ENCODE measurements at places on chromosomes 1 and 21. TPM values are rescaled to one million over a fixed set of nuclear protein-coding genes. Genes with fewer than 3 reads are reported as not detected.

Gene SLC45A1
- total RNA-seq = 0.33 TPM

GRCh38 chr1:11024154-11024873, 11.9 kb downstream of the TARDBP start:
- no peaks in the 10 kb centered on the region for H3K27me3 ChIP-seq
- H3K36me3 ChIP-seq = peaks cover 82% of the 10 kb centered on the region
- peaks cover 9% of the 10 kb centered on the region for H3K4me1 ChIP-seq
- no peak overlapping the region for H3K27ac ChIP-seq
- DNase-seq = no peak

DNA sequence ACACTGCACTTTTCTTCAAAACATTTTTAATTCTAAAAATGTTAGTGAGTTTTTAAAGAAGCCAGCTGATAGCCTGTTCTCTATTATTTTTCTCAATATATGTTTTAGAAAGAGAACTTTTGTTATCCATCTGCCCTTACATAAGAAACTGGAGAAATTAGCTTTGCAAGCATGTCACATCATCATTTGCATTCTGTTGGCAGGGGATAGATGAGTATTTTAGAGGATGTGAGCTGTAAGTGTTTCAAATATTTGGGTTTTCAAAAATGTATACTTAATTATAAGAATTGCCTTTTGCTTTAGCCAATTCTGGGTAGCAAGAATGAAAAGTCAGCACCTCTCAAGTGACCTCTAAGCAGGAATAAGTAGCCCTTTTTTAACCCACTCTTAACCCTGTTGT, 7.4 kb downstream of the NFIA start:
- H3K4me1 ChIP-seq = no peaks in the 10 kb centered on the region
- no peak for DNase-seq
- no peaks in the 10 kb centered on the region for H3K36me3 ChIP-seq
- no peak overlapping the region for H3K27ac ChIP-seq
- H3K27me3 ChIP-seq = peaks cover 22% of the 10 kb centered on the region

Gene MAP3K21
- total RNA-seq = 1.5 TPM

Gene CLCA4
- total RNA-seq = not detected

DNA sequence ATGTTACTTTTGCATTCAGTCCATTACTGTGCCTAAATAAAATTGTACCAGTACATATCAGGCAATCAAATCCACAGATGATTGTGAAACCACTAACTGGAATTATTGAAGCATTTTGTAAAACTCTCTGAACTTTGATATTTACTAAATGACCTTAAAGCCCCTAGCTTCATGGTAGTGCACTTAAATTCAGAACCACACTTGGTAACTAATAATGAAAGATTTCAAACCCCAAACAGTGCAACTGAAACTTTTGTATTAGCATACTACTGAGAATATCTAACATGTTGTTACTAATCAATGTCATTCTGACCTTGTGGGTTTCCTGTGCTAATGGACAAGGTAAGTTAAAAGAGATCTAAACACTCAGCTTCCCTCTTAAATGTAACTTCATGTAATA, at the start of gene CFHR3:
TSS of gene CFHR3 (plus strand) at position 238 of the 400 bp plus-strand sequence. CDS start at position 285, 47 bp downstream.
- no peak within 1 kb of the TSS for H3K27ac ChIP-seq
- H3K4me1 ChIP-seq = no peaks in the 10 kb centered on the region
- no peaks in the 10 kb centered on the region for H3K36me3 ChIP-seq
- no peak for DNase-seq
- H3K4me3 ChIP-seq = no peak within 1 kb of the TSS
- no peaks in the 10 kb centered on the region for H3K27me3 ChIP-seq

GRCh38 chr1:20785907-20786252, 1.2 kb downstream of the HP1BP3 start:
- DNase-seq = no peak
- H3K4me3 ChIP-seq = peak overlapping the region; percentile 99
- peak overlapping the region; percentile 97 for H3K27ac ChIP-seq
- peaks cover 43% of the 10 kb centered on the region for H3K4me1 ChIP-seq

DNA sequence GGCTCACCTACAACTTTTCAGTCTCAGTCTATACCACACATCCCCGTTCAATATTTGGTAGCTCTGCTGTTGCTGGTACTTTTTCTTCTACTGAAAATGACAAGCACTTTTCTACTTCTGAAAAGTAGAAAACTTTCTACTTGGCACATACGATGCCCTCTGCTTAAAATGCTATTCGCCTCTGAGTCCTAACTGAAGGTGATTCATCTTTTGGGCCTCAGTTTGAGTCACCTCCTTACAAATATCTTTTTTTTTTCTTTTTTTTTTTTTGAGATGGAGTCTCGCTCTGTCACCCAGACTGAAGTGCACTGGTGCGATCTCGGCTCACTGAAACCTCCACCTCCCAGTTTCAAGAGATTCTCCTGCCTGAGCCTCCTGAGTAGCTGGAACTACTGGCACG, 136.0 kb upstream of the CYYR1 start:
- H3K27me3 ChIP-seq = no peaks in the 10 kb centered on the region
- no peaks in the 10 kb centered on the region for H3K36me3 ChIP-seq
- H3K4me3 ChIP-seq = no peak overlapping the region
- no peak for DNase-seq
- no peaks in the 10 kb centered on the region for H3K4me1 ChIP-seq

- peaks cover 23% of the 10 kb centered on the region for H3K27me3 ChIP-seq
- no peak overlapping the region for H3K27ac ChIP-seq
- no peaks in the 10 kb centered on the region for H3K4me1 ChIP-seq
- H3K36me3 ChIP-seq = no peaks in the 10 kb centered on the region
These were observed 127.9 kb downstream of the PTPRU start for GRCh38 chr1:29364101-29364678.

- H3K36me3 ChIP-seq = no peaks in the 10 kb centered on the region
- no peaks in the 10 kb centered on the region for H3K4me1 ChIP-seq
- peaks cover 4% of the 10 kb centered on the region for H3K27me3 ChIP-seq
- H3K4me3 ChIP-seq = no peak overlapping the region
These were observed 52.1 kb downstream of the SYDE2 start for GRCh38 chr1:85148524-85149250.

- no peaks in the 10 kb centered on the region for H3K36me3 ChIP-seq
- peaks cover 6% of the 10 kb centered on the region for H3K27me3 ChIP-seq
- H3K27ac ChIP-seq = no peak overlapping the region
- H3K4me1 ChIP-seq = no peaks in the 10 kb centered on the region
These were observed 147.5 kb upstream of the KLHDC7A start for GRCh38 chr1:18333220-18333619.
